ENCODE measurements at places on chromosomes 7 and 10.
A peak's percentile ranks its signal among the peaks of the same experiment; 100 is the strongest.

- no peak for DNase-seq
Observed at GRCh38 chr7:158442260-158442659, 145.4 kb downstream of the PTPRN2 start.

DNA sequence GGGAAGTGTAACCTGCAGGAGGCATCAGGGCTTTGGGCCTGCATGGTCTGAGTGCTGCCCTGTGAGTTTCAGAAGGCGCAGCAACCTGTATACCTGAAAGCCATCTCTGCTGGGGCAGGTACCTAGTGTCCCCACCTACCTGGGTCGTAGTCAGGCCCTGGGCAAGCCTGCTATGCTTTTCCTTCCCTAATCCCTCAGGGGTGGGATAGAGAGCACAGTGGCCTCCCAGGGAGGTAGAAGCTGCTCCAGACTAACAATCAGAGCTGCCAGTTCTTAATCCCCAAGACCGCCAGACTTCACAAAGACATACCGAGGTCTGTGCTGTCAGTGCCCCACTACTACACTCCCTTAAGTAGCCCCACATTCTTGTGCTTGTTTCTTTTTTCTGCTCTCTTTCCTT is 52.0 kb downstream of the PTEN start:
- DNase-seq: no peak

DNA sequence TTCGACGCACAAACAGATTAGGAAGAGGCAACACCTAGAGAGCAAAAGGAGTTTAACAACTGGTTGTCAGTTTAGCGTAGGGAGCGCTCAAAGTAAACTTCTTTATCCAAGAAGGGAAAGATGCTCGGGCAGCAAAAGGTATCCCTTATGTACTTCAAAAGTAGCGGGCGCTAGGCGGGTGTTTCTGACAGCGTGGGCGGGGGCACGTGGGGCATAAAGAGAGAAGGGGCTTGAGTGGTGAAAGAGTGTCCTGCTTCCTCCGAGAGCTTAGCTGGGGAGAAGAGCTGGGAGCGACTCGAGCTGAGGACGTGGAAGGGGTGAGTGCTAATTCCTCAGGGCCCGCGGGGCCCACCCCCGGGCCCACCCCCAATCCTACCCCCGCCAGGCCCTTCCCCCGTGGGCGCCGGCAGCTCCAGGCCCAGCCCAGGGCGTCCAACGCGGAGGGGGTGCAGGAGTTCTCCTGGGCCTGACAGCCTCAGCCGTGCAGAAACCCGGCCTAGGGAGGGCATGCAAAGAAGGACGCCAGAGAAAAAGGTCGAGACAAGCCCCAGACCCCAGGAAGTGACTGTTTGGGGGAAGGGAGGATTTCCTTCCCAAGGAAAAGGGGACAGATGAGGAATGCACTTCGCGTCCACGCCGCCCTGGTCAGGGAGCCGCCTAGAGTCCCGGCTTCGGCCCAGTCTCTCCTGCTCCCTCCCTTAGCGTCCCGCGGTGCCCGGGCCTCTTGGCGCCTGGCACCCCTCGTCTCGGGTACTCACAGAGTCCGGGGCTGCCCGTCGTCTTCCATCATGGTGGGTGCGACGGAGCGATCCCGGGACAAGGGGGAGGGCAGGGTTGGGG is 868 bp downstream of the TIAL1 start:
- DNase-seq: peak; percentile 86

GRCh38 chr7:4136501-4137110 is 545.5 kb upstream of the FOXK1 start:
- peak; percentile 3 for DNase-seq

DNA sequence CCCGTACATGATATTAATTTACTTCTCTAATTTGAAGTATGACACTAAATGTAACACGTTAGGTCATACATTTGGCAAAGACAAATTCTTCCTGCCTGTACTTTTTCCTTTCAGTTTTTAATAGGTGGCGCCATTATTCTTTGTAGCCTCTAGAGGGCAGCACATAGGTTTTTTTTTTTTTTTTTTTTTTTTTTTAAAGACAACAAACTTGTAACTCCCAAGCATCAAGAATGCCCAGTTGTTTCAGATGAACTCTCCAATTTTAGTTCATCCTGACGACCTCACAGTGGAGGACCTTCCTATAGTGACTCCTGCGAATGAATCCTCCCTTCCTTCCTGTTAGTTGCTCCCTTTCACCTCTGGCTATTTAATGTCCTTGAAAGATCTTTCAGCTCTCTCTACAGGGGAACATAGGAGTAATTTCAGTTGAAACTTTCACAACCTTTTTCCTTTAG is 139.3 kb upstream of the HDAC9 start:
- peak; percentile 13 for DNase-seq

DNA sequence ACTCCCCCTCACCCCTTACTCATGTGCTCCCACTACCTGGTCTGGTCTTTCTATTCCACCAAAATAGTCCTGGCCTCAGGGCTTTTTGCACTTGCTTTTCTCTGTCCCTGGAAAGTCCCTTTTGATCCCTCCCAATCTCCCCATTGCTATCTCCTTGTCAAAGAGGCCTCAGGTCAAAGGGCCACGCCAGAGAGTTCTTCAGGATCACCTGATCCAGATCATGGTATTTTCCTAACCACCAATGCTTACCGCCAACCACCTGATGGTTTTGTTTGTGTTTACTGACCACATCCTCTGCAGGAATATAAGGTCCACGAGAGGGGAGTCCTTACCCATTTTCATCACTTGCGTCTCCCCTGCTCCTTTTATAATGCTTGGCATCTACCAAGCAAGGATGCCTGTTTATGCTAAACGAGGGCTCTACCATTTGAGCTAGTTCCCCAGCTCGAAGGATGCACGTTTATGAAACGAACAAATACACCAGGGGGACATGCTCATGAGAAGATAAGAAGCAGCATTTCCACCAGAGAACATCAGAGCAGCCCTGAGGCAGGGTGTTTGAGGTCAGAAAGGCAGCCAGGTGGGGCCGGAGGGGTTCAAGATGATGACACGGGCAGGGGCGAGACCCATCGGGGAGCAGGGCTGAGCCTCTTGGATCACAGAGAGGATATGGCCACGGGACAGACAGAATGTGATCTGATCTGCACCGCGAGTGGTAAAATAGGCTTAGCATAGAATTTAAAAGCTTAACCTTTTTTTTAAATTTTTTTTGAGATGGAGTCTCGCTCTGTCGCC is 43.1 kb upstream of the FOXK1 start:
- DNase-seq: no peak

DNA sequence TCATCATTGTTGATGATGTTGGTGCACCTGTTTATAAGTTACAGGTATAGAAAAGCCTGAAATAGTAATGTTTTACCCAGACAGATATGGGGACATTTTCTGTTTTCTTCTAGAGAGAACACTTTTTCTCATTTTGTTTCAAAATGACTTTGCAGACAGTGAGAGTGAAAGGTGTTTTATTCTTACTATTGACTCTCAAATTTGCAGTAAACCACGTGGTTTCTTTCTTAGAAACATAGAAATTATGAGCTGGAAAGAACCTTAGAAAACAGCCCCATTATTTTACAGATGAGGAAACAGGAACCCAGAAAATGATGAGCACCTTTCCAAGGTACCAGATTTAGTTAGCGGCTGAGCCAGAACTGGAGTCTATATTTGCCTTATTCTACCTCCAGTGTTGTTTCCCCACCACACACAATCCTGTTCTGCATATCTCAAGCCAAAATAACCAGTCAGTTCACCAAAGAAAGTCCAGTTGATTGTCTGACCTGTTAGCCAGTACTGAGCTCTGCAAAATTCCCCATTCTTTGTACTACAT is 138.9 kb upstream of the AHR start:
- no peak for DNase-seq

- DNase-seq: no peak
Observed at GRCh38 chr10:120987359-120987758, 136.2 kb downstream of the WDR11 start.

GRCh38 chr10:12597788-12598765 is 248.7 kb downstream of the CAMK1D start:
- no peak for DNase-seq

GRCh38 chr7:44385434-44386138 is 60.2 kb upstream of the CAMK2B start:
- DNase-seq: no peak

GRCh38 chr7:29315122-29315891 is 120.7 kb downstream of the CHN2 start:
- DNase-seq: no peak

DNA sequence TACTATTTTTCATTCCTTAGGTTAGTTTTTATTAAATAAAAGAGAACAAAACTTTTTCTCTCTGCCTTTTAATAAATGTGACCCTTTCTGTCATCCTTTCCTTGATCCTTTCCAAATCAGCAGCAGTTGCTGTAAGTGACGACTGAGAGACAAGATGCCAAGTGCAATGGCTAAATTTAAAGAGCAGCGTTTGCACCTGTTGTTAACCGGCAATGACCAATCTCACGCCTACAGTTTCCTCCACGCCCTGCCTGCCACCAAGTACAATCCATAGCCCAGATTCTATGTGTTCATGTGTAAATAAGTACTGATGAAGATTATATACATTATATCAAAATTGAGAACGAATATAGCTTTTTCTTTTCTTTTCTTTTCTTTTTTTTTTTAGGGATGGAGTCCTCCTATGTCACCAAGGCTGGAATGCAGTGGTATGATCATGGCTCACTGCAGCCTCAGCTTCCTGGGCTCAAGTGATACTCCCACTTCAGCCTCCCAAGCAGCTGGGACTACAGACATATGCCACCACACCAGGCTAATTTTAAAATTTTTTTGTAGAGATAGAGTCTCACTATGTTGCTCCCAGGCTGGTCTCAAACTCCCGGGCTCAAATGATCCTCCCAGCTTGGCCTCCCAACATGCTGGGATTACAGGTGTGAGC is 6.5 kb upstream of the MCU start:
- DNase-seq: no peak

DNA sequence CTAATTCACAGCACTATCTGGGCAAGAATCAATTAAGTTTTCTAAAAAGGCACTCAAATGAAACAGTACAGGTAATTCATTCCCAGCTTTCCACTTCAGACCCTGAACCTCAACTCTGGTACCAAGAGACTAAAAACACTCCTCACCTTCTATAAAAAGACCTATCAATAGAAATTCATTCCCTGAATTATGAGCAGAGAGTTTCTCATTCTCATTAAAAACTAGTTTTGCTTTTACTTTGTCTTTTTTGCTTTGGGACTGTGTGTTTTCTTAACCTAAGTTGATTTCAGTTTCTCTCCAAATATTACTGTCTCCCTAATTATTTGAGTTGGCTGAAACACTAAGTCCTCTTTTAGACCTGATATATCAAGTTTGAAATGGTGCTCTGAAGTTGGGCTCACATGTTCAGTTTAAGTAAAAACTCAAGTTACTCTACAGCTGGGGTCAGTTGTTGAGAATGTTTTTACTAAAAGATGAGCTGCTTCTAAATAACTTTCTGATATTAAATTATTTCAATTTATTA is 189.5 kb downstream of the JAZF1 start:
- DNase-seq: no peak

- DNase-seq: no peak
Observed at GRCh38 chr7:67788669-67789068, 792.0 kb downstream of the TYW1 start.

DNA sequence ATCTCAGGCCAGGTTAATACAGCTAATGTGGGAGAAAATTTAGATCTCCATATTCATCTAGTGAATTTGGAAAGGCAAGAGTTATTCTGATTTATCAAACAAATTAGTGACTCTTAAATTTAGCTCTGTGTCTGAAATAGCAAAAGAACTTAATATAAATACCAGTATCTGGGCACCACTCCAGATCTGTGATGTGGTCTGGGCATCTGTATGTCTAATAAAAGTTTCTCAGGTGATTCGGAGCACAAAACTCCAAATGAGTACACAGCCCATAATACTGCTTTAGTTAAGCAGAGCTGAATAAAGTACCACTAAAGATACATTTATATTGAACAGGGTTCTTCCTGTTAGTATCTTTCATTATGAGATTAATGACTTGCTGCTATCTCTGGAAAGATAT is 261.4 kb downstream of the BAMBI start:
- no peak for DNase-seq

DNA sequence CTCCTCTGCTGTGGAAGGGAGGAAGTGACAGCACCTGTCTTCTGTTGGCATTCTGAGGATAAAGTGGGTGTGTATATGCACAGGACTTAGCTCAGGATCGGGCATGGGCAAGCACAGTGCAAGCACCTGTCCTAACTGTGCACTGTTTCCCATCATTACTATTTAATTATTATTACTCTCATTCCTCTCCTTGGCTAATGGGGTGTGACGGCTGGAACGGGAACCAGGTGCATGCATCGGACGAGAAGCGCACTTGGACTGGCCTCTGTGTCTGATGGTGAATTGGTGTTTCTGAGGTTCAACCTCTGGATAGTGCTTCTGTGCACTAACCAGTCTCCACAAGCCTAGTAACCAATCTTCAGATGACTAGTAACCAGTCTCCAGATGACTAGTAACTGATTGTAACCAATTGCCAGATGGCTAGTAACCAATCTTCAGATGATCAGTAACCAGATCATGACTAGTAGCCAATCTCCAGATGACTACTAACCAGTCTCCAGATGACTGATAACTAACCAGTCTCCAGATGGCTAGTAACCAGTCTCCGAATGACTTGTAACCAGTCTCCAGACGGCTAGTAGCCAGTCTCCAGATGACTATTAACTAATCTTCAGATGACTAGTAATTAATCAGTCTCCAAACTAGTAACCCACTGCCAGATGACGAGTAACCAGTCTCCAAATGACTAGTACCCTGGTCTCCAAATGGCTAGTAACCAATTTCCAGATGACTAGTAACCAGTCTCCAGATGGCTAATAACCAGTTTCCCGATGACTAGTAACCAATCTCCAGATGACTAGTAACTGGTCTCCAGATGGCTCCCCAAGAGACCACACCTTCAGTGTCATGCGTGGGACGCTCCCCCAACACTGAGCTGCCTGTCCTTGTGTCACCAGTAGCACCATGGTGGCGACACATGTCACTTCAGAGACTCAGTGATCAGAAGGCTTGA is 85.8 kb downstream of the PAXIP1 start:
- no peak for DNase-seq

DNA sequence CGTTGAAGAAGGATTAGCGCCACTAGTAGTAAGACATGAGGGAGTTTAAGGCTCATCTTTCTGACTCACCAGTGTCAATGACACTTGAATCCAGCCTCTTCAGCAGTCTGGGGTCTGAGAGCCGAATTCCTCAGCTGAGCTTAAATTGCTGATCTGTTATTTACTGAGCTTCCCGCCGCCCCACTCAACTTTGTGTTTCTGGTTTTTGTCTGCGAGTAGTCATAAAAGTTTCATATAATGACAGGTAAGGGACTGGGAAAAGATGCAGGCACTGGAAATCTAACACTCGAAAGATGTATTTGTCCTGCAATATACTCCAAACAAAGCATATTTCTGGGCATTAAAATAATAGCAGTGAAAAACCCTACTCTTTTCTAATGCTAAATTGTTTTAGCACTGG is 51.2 kb upstream of the RELN start:
- DNase-seq: no peak

- no peak for DNase-seq
Observed at GRCh38 chr7:100967292-100967863, 2.0 kb upstream of the MUC12 start.

- no peak for DNase-seq
Observed at GRCh38 chr7:46131916-46132795, 211.1 kb upstream of the IGFBP3 start.

- DNase-seq: no peak
Observed at GRCh38 chr10:110357252-110357780, 52.6 kb upstream of the SMNDC1 start.

Measured in left lung (tissue), 14 donors.